AG04450 (cell line): ENCODE measurements at places on chromosomes 5 and 9. TPM values are rescaled to one million over a fixed set of nuclear protein-coding genes. Genes with fewer than 3 reads are reported as not detected.

Gene PDE6A
- not detected in 2 replicates for polyA plus RNA-seq

- no peak for DNase-seq
Observed at GRCh38 chr9:98380065-98380681, 124.7 kb upstream of the TBC1D2 start.

Gene IFNA13
- polyA plus RNA-seq, result not detected in 2 replicates

DNA sequence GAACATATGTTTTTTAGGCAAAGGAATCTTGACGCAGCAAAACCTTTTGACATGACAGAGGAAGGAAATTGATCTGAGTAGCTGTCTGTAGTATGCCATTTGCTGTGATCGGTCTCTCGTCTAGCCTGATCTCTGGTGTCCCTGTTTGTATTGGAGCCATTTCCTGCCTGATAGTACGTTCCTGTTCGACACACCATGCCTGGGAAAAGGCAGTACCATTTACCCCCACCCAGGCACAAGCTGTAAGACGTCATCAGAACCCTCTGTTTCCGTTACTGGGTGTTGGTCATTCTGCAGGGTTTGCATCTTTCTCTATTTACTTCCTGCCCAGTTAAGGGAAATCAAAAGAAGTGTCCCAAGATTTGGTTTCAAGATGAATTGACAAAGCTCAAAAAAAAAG, 129.7 kb downstream of the CEMIP2 start:
- no peak for DNase-seq

DNA sequence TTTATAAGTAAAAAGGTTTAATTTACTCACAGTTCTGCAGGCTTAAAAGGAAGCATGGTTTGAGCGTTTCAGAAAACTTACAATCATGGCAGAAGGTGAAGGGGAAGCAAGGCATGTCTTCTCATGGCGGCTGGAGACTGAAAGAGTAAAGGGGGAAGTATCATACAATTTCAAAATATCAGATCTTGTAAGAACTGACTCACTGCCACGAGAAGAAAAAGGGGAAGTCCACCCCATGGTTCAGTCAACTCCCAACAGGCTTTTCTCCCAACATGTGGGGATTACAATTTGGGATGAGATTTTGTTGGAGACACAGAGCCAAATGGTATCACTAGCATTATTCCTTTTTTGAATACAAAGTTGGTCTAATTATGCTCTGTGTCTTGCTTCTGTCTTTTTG, 627.9 kb upstream of the ST8SIA4 start:
- DNase-seq, result no peak

- DNase-seq, result no peak
Observed at GRCh38 chr5:140018920-140019644, 24.0 kb downstream of the NRG2 start.
